ENCODE measurements at places on chromosomes 13 and 19. TPM values are rescaled to one million over a fixed set of nuclear protein-coding genes. Genes with fewer than 3 reads are reported as not detected.

- no peak for DNase-seq
These were observed 1204.3 kb downstream of the UQCRFS1 start for GRCh38 chr19:28008695-28009094.

DNA sequence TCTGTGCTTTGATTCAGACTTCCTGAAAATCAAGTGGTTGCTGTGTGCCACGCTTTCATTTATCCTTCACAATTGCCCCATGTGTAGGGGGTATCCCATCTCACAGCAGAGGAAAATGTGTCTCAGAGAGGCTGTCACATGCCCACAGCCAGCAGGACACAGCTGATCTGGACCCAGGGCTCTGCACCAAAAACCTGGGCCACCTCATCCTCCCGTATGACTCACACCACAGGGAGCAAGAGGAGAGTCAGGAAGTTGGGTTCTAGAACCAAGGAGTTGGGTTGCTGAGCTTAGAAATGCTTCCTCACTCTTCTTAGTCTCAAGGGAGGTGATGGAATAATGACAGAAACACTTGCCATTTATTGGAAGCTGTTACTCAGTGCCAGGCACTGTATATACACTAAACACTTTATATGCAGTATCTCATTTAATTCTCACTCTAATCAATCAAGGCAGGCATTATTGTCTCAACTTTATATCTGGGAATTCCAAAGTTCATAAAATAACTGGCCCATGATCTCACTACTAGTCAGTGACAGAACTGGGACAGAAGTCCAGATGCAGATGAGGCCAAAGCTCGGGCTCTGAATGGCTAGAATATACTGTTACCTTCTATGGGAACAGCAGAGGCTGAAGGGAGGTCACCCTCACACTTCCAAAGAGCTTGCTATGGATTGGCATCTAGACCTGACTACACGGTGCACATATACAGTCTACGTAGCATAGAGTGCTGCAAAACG is 47.7 kb upstream of the ATP12A start:
- DNase-seq, result no peak

GRCh38 chr13:111415246-111415645 is 94.8 kb downstream of the TEX29 start:
- DNase-seq, result no peak

DNA sequence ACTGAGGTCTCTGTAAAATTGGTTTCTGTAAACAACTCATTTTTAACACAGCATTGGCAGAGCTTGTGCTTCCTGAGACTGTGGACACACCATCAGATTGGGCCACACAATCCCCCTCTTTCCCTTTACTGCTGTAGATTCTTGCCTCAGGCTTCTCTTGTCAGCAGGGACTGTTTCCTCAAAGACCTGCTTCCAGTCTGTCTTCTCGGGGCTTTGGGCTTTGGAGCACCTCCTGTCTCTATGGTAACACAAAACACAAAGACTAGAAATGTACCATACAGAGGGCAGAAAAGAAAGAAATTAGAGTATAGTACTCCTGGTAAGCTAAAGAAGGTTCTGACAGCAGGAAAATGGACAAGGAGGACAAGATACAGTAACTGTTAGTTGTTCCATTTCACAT is 484.5 kb downstream of the DIAPH3 start:
- DNase-seq, result no peak

The LENG9 gene
- total RNA-seq, result 2.3 TPM

The B3GNT3 gene
- total RNA-seq, result not detected

The SIGLEC5 gene
- total RNA-seq, result not detected
